ENCODE measurements at places on chromosomes 2 and 18. TPM values are rescaled to one million over a fixed set of nuclear protein-coding genes. Genes with fewer than 3 reads are reported as not detected.
A peak's percentile ranks its signal among the peaks of the same experiment; 100 is the strongest.

DNA sequence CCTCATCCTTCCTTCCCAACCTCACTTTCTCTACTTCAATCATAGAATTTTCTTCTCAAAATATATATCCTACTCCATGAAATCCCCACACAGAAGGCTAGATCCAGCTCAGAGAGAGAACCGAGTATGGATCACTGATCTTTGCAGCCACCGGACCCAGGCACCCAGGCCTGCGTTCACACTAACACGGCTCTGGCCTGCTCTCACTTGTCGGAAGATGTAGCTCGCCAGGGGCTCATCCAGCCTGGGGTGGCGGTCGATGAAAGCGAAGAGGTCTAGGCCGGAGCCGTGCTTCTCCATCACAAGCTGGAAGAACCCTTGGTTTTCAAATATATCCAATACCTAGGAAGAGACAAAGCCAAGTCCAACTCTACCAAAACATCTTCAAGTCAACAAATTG, 12.7 kb upstream of the MTERF4 start:
- DNase-seq, result peak; percentile 33

GRCh38 chr2:20353241-20353992, 2.8 kb upstream of the PUM2 start:
- no peak for DNase-seq

DNA sequence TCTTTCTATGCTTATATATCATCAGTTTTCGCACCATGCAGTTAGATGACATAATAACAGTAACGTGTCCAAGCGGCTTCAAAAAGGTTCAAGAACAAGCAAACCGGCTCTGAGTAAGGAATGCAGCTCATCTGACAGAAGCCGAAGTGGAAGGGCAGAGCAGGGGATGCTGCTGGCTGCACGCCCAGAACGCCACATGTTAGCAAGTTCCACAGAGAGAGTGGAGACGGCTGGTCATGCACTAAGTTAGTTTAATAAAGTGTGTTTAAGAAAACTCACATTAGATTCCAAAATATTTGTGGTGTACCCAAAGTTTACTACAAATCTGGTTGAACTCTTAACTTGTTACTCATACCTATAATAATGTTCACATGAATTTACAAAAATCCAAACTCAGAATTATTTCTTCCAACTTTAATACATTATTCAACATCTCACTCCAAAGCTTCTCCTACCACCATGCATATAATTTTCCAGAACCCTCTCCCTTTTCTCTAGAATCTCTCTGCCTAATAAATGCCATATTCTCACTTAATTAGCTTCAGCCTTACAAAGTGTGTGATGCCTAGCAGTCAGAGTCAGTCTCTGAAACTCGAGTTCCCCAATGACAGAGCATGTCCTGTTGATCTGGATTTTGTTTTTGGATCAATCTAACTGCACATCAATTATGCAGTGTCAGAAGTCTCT, 170.0 kb downstream of the DNAH7 start:
- peak; percentile 24 for DNase-seq

DNA sequence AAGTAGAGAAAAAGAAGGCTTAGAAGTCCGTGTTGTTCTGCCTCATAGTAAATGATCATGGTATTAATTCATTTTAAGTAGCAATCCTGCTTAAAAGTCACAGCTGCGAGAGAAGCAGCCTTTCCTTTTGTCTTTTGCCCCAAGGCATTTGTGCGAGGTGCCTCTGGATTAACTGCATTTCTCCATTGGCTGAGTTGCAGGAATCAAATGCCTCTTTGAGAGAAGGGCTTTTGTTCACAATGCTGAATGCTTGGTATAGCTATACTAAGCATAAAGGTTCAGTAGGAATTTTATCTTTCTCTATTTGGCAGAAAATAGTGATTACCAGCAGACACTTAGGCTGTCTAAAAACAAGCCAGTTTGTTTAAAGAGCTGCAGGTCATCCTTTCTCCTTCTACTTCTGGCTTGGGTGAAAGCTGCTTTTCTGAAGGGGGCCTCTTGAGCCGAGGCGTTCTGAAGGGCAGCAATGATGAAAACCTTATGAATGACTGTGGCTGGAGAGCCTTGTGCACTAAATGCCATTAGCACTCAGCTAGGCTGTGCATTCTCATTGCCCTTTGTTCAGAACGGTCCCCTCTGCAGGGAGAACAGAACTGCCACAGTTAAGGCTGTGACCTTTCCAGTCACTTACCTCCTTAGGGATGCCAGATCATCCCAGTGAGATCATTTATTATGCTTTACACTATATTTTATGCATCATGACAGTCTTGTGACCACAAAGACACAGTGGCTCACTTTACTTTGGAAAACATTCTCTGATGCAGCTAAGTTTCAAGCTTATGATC, 68.8 kb upstream of the TMEM87B start:
- no peak for DNase-seq

The LYG2 gene
- not detected for total RNA-seq

GRCh38 chr2:71793926-71794325, 340.6 kb downstream of the DYSF start:
- DNase-seq, result no peak

The SGO2 gene
- 8.3 TPM for total RNA-seq

GRCh38 chr2:29241955-29242565, 126.8 kb downstream of the CLIP4 start:
- DNase-seq, result no peak

The ZSWIM2 gene
- not detected for total RNA-seq

The DHRS9 gene
- 4.4 TPM for total RNA-seq

- no peak for DNase-seq
These were observed 469.0 kb upstream of the SALL3 start for GRCh38 chr18:78510636-78511035.

- no peak for DNase-seq
These were observed 627 bp downstream of the WDCP start for GRCh38 chr2:24046599-24046929.

DNA sequence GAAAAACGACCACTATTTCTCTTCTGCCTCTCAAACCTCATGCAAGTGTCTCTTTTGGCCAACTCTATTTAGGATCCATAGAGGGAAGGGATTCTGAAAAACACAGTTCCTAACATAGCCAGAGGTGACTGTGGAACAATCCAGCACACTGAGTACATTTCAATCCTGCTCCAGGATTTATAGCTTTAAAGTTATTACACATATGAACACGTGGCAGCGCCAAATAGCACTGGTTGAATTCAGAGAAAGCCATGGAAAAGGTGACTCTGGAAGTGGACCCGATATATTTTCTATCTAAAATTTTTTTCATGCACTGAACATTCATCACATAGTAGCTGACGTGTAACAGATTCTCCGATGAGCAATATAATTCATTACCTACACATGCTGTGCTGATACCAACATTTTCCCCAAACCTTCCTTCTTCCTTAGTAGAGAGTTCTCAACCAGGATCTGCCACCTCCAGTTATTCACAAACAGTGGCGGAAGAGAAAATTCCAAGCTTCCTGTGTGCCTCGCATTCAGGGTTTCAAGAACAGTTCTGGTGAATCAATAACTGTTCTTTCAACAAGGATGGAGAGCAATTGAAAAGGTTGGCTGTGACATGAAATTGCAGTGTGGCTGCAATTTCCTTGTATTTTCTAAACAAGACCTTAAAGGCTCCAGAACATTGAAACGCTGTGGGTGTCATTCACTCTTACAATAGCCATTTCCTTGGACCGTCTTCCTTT, 25.7 kb upstream of the TTR start:
- no peak for DNase-seq

The VWC2L gene
- not detected for total RNA-seq

- peak; percentile 65 for DNase-seq
These were observed 1.8 kb upstream of the BCL11A start for GRCh38 chr2:60555066-60555782.

DNA sequence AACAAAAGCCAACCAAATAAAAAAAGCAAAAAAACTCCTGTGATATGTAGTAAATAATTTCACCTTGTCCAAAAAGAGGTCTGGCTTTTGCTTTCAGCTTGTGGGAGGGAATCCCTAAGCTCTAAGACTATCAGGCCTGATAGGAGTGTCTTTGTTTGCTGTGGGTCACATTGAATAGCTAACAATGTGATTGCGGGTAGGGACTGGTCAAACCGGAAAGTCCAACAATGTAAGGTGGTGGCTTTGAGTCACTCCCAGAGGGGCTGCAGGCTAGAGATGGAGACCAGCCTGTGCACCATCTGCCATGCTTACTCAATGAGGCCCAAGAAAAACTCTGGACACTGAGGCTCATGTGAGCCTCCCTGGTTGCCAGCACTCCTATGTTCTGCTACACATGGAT, 192.9 kb downstream of the TFCP2L1 start:
- DNase-seq, result no peak

DNA sequence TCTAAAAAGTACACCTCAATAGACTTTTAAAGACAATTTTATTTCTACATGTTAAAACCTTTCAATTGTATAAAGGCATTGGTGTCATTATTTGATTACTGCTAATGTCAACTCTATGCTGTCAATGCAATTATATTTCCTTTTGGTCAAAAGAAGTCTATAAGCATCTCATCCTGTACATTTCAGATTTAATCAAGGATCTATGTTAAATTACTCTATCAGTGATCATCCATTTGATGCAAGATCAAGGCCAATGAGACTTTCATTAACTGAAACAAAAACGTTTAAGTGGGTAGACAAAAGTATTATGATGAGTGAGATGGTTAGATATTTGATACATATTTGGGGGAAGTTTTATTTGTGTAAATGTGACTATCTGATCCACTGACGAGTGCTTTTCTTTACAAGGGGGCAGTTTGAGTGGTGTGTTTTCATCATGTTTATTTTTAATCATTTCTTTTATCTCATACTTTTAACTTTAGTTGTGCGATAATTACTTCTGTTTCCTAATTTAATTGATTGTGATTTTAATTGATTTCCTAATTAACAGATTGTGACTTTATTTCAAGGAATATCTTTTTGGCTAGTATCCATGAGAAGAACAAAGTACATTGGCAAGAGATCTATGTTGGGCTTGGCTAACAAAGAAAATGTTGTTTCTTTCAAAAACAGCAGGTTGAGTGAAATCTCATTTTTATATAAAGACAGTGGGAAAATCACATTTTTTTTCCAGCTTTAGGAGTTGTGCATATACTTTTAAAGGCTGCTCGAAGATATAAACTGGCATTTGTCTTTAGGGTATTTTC, 1.1 kb downstream of the ARHGAP28 start:
- DNase-seq, result no peak

The SF3B1 gene
- 193 TPM for total RNA-seq

DNA sequence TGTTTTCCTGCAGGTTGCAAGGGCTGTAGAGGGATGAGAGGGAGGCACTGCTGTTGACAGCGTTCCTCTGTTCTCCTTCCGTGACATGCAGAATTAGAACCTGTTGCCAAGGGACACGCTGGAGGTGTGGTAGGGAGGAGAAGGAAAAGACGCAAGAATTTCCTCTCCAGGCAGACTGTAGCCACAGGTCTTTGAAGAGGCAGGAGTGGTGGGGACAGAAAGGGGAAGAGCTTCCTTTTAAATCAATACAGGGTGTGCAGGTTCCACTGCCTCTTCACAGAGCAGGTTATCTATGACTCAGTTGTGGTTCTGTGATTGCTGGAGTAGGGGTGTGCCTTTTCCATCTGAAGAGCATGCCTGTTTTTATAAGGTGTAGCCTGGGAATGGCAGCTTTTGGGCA, 133.0 kb downstream of the WDSUB1 start:
- DNase-seq, result no peak

The AKAIN1 gene
- total RNA-seq, result not detected

DNA sequence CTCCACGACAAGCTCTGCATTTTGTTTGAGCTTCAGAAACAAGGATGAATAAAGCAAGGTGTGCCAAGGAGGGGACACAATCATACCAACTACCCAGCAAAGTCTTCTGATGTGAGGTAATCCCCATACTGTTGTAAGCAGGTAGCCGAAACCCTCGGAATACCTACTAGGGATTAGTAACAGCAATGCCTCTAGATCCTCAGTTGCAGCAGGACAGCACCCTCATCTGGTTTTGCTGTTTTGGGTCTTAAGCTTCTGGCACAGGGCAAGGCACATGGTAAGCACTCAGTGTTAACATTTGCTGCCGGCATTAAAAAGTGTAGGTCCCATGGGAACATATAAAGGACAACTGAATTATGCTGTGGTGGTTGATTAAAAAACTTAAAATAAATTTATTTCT, 16.0 kb upstream of the LINC00305 start:
- no peak for DNase-seq

- DNase-seq, result no peak
These were observed 10.9 kb upstream of the GULP1 start for GRCh38 chr2:188280811-188281222.

DNA sequence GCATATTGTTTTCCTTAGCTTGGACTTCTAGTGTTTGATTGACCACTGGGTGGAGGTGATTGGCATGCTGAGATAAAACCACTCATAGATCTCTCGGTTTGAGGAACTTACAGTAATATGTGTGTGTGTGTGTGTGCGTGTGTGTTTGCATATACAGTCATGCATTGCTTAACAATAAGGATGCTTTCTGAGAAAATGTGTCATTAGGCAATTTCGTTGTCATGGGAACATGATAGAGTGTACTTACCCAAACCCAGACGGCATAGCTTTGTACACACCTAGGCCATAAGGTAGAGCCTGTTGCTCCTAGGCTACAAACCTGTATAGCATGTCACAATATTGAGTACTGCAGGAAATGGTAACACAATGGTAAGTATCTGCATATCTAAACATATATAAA, 167.3 kb downstream of the NYAP2 start:
- peak; percentile 22 for DNase-seq

GRCh38 chr18:3605954-3606443, 156.0 kb downstream of the TGIF1 start:
- DNase-seq, result peak; percentile 47

GRCh38 chr2:196182439-196183171, 11.2 kb upstream of the STK17B start:
- DNase-seq, result no peak

- DNase-seq, result no peak
These were observed 16.6 kb downstream of the SP110 start for GRCh38 chr2:230203110-230203676.

- DNase-seq, result no peak
These were observed 889.3 kb upstream of the CELF4 start for GRCh38 chr18:38454764-38455469.

The C2orf78 gene
- not detected for total RNA-seq

The SLC39A10 gene
- 15.2 TPM for total RNA-seq

The PLGLB2 gene
- 1.5 TPM for total RNA-seq

The WNT10A gene
- 0.52 TPM for total RNA-seq

The NPHP1 gene
- total RNA-seq, result 8.4 TPM

DNA sequence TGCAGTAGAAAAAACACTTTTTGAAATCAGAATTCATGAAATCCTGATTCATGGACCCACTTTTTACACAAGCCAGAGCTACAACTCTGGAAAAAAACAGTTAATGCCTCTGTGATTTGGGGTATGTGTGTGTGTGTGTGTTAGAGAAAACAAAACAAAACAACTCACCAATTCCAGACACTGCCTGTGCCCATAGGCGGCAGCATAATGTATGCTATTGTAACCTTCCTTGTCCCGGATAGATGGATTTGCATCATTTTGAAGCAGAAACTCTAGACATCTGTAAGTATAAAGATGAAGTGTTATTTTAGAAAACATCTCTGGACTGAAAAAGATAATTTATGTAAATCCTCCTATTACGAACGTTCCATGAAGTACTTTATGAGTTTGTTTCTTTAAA, 152.0 kb upstream of the PGAP1 start:
- no peak for DNase-seq

The TMEM247 gene
- total RNA-seq, result not detected

The GALNT13 gene
- total RNA-seq, result 4.1 TPM

GRCh38 chr2:43131051-43131889, 95.1 kb downstream of the ZFP36L2 start:
- peak; percentile 94 for DNase-seq

- no peak for DNase-seq
These were observed 82.9 kb downstream of the DNAH7 start for GRCh38 chr2:195985741-195986140.

Measured in upper lobe of left lung (tissue), 6 donors.